HEK293T (cell line): ENCODE measurements at places on chromosomes 3 and 15.

GRCh38 chr3:117150628-117151027, 441.0 kb downstream of the TUSC7 start:
- no peak for DNase-seq

GRCh38 chr15:81666839-81667238, 292.8 kb upstream of the TMC3 start:
- DNase-seq, result no peak

GRCh38 chr15:55819397-55820034, 76.6 kb upstream of the PRTG start:
- no peak for DNase-seq

- no peak for DNase-seq
These were observed 108.8 kb downstream of the FAIM start for GRCh38 chr3:138717348-138717747.

GRCh38 chr15:44530653-44531052, 6.3 kb upstream of the EIF3J start:
- no peak for DNase-seq

DNA sequence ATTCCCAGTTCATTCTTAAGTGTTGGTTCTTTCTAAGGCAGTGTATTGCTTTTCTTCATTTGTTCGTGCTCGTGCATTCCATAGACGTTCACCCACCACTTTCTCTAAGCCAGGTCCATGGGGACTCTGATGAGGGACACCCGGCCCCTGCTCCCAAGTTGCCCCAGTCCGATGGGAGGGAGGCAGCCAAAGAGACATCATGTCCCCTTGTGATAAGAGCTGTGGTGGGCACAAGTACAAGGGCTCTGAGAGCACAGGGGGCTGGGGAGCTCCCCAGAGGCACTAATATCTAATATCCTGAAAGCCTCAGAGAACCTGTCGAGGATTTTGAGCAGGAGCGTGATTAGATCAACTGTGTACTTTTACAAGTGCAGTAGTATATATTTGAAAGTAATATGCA, 6.3 kb downstream of the SPSB4 start:
- DNase-seq, result no peak

GRCh38 chr15:40454904-40455391, 14.2 kb downstream of the BAHD1 start:
- DNase-seq, result no peak

DNA sequence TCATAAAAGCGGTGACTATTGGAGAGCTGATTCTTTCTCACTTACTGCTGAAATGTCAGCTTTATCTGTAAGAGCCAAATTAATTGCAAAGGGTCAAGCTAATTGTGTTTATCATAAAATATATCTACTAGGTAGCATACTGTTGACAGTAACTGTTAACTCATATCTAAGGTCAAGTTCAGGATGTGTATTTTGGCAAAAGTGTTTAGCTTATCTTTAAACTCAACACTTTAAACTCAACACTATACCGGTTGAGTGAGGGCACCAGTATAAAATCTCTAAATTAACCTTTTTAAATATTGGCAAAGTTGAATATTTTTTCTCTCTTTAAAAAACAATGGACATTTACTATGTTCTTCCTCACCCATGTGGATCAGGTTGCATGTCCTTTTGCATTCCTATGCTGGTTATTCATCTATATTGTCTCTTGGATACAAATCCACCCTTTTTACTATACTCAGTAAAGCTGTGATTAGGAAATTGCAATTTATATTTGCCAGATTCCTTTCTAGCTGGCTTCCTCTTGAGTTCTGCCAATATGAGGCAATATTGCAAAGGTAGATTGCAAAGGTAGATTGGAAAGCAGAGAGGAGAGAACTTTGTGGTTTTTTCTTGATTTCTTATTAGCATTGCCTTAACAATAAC, 344.6 kb upstream of the DCBLD2 start:
- no peak for DNase-seq

- no peak for DNase-seq
These were observed 139.1 kb downstream of the SAMMSON start for GRCh38 chr3:70138606-70139005.

GRCh38 chr3:40988468-40988867, 210.8 kb upstream of the CTNNB1 start:
- no peak for DNase-seq

GRCh38 chr3:15479400-15480224, 41.9 kb downstream of the COLQ start:
- no peak for DNase-seq

GRCh38 chr15:57097246-57097645, 178.8 kb downstream of the TCF12 start:
- no peak for DNase-seq

- no peak for DNase-seq
These were observed 28.0 kb downstream of the CEP152 start for GRCh38 chr15:48782911-48783310.

DNA sequence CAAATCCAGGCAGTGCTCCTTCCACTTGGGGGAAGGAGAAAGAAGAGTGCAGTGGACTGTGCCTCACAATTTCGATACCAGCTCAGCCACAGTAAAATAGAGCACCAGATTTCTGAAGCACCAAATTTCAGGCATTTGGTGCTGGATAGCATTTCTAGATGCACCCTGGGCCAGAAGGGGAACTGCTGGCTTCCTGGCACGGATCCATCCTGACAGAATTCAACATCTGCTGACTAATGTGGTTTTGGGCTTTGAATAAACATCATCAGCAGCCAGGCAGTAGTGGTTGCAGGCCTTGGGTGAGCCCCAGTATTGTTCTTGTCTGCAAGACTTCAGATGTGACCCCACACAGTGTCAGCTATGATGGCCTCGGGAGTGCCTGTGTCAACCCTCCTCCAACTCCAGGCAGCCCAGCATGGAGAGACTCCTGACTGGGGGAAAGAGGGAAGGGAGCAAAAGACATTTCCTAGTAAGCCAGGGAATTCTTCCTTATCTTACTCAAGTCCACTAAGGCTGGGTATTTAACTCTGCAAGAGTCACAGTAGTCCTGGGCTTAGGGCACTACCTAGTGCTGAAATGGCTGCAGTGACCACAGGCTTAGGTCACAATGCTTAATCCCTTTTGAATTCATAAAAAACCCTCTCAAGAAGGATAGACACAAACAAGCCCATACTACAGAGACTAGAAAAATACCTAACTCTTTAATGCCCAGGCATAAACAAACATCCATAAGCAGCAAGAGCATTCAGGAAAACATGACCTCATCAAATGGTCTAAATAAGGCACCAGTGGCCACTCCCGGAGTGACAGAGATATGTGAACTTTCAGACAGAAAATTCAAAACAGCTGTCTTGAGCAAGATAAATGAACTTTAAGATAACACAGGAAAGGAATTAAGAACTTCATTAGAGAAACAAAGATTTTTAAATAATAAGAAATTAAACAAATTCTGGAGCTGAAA, 74.7 kb downstream of the SPATA16 start:
- no peak for DNase-seq

DNA sequence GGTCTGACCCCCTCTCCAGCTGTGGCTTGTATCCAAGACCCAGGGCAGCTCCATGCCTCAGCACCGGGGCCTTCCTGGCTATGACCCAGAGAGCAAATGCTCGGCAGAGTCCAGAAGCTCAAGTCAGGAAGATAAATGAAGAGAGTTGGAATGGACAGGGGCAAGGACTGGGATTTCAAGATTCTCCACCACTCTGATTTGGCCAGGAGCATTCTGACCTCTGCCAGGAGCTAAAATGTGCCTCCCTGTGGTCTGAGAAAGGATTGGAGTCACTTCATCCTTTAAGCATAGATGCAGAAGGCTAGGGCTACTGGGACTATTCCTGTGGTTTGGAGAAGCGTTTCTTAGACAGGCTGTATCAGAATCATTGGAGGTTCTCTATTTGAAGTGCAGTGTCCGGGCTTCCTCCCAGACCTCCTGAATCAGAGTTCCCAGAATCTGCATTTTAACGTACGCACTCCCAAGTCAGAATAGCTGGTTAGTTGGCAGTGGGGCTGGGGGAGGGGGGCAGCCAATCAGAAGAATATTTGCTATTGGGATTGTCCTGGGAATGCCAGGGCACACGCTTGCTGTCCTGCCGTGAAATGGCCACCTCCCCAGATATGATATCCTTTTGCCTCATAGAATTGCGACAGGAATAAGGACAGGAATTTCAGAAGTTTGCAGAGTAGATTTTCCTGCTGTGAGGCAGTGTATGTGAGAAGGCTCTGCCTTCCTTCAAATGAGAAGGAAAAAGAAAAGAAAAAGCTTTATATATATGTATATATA, 57.4 kb downstream of the HRH1 start:
- DNase-seq, result no peak

GRCh38 chr15:66047321-66048024, 178.2 kb downstream of the RAB11A start:
- no peak for DNase-seq

GRCh38 chr3:8575364-8576104, 69.1 kb downstream of the SSUH2 start:
- no peak for DNase-seq

DNA sequence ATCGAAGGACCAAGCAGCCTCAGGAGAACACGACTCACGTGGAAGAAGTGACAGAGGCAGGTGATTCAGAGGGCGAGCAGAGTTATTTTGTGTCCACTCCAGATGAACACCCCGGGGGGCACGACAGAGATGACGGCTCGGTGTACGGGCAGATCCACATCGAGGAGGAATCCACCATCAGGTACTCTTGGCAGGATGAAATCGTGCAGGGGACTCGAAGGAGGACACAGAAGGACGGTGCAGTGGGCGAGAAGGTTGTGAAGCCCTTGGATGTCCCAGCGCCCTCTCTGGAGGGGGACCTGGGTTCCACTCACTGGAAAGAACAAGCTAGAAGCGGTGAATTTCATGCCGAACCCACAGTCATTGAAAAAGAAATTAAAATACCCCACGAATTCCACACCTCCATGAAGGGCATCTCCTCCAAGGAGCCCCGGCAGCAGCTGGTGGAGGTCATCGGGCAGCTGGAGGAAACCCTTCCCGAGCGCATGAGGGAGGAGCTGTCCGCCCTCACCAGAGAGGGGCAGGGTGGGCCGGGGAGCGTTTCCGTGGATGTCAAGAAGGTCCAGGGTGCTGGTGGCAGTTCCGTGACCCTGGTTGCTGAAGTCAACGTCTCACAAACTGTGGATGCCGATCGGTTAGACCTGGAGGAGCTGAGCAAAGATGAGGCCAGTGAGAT, 26.0 kb downstream of the SYNM start:
- no peak for DNase-seq

- no peak for DNase-seq
These were observed 2.1 kb upstream of the LCTL start for GRCh38 chr15:66567897-66568296.

GRCh38 chr15:32879980-32880379, 162.2 kb downstream of the GREM1 start:
- no peak for DNase-seq

DNA sequence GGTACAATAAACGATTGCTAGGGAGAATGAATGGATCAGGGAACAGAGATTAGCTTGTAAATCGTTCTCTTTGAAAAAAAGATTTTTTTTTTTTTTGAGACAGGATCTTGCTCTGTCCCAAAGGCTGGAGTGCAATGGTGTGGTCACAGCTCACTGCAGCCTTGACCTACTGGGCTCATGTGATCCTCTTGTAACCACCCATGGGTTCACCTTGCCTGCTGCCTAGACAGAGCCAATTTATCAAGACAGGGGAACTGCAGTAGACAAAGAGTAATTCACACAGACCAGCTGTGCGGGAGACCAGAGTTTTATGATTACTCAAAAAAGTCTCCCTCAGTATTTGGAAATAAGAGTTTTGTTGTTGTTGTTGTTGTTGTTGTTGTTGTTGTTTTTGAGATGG, 39.6 kb downstream of the METTL6 start:
- DNase-seq, result no peak

DNA sequence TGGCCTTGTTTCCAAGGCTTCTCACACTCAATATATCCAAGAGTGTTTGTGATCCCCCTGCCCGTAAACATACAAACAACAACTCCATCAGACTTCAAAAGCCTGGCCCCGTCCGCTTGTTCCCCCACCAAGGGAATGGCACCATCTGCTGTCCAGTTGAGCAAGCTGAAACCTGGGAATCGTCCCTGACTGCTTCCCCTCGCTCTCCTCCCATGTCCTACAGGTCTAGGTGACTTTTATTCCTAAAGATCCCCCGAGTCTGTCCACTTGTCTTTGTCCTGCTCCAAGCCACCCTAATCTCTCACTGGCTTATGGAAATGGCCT, 27.9 kb upstream of the FAM174B start:
- no peak for DNase-seq

- no peak for DNase-seq
These were observed 47.8 kb downstream of the SPRED1 start for GRCh38 chr15:38300395-38300794.

DNA sequence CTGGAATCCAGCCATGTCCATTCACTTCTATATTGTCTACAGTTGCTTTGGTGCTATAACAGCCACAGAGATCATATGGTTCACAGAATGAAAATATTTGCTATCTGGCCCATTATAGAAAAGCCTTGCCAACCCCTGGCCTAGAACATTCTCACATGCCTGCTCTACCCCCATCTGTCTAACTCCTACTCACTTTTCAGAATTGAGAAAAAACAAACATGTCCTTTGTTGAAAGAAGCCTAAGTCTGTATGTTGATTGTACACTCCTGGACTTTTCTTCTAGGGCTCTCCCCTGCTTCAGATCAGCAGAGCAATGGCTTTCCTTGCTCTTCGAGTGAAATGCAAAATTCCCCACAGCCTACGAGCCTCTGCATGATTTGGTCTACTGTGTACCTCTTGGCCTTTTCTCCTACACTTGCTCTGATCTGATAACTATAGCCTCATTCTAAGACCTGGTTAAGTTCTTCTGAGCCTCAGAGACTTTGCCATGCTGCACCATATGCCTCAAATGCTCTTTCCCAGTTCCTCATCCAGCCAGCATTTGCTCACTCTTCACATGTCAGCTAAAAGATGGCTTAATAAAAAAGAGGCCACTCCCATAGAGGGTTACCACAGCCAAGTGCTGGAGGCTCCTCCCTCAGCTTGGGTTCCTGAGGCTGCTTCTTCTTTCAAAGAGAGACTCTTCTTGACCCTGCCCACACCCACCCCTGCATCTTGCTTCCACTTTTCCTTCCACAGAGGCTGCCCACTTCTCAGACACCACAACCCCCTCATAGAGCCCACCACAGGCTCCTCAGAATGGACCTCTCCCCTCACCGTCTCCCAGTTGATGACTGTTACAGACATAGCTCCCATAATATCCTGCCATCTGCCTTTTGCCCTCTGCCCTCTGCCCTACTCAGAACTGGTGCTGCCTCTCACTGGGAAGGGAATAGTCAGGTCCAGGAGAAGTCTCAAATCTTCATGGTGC, 22.9 kb upstream of the DCLK3 start:
- DNase-seq, result no peak
